ENCODE measurements at places on chromosomes 7 and 10. TPM values are rescaled to one million over a fixed set of nuclear protein-coding genes. Genes with fewer than 3 reads are reported as not detected.

The APBB1IP gene
- total RNA-seq, result 8.5 TPM

The CPXM2 gene
- not detected for total RNA-seq

The GPAM gene
- total RNA-seq, result 5.7 TPM

The ZEB1 gene
- 6.3 TPM for total RNA-seq

The TWIST1 gene
- total RNA-seq, result 3.8 TPM

The HGF gene
- total RNA-seq, result not detected

The SEMA3D gene
- total RNA-seq, result not detected

The CRYGN gene
- not detected for total RNA-seq

The NUTM2B gene
- total RNA-seq, result 0.55 TPM

The RBP3 gene
- total RNA-seq, result not detected

Measured in A549 treated with ZK216348 at 1 μM for 4 hours (cell line).